ENCODE measurements at places on chromosomes 2 and 18.

GRCh38 chr2:236855176-236855865, 230.4 kb upstream of the COPS8 start:
- no peak for DNase-seq

GRCh38 chr2:64140665-64141200, 3.5 kb downstream of the PELI1 start:
- no peak for DNase-seq

GRCh38 chr2:97979904-97980303, 15.8 kb downstream of the TMEM131 start:
- DNase-seq = no peak

DNA sequence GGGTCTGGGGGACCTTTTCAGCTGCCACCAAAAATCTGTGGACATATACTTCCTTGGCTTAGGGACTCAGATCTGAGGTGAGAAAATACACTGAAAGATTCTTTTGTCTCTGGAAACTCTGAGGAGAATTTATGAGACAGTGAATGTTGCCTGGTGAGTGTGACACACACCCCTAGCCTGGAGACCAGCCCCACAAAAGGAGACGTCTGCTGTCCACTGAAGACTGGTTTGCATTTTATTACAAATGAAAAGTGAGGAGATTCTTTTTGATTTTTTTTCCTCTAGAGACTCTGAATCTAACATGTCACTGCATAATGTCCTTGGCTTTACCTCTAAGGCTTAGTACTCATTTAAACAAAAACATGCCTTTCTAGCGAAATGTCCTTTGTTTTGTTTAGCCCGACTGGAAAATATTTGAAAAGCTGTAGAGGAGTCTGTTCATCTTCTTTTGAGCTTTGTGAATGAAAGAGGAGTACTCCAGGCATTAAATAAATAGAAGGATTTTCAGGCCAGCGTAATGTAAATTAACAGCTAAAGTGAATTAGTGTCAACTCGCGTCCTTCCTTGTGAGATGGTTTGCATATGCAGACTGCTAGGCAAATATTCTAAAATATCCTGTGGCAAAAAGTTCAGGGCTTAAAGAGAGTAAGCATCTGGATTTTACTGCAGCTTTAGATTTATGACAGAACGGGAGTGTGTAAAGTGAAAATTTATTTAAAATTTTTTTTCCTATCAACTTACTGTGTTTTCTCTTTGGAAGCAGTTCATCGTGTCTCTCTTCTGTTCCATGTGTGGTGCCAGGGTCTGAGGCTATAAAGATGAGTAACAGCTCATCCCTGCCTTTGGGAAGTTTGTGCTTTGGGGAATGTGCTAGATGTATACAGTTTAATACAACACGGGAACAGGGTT, 125.4 kb downstream of the VWA3B start:
- no peak for DNase-seq

- DNase-seq = no peak
These were observed 22.8 kb upstream of the ASB18 start for GRCh38 chr2:236286873-236287545.

- DNase-seq = no peak
These were observed 51.4 kb downstream of the TRIB2 start for GRCh38 chr2:12767996-12768624.

GRCh38 chr2:6353669-6354068, 512.0 kb downstream of the CMPK2 start:
- no peak for DNase-seq

- no peak for DNase-seq
These were observed 39.8 kb upstream of the TMEM163 start for GRCh38 chr2:134758633-134759032.

DNA sequence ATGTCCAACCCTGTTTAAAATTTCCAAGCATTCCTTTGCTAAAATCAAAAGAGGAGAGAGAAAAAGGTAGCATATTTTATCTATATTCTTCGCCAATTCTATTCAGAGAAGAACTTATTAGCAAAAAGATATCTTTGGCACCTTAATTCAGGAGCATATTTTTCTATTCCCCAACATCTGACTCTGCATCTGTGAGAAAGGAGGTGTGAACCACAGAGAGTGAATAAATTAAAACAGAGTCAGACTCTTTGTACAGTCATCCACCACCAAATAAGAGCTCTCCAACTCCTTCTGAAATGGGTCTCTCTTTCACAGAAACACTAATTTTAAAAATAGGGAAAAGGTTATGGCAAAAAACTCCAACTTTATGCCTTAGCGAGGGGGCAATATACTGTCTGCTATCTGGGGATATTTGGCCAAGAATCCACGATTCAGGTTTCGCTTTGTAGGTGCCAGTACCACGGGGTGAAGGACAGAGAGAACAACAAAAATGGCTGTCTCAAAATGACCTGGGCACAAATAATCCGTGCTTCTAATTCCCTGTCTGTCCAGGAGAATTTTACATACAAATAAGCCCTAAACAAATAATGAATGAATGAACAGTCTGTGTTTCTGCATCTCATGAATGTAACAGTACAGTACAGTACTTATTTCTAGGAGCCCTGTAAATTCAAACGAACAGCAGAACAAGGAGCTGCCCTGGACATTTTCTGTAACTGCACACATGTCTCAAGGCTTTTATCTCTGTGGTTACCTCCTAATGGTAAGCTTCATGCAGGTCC, 43.4 kb downstream of the EPB41L3 start:
- DNase-seq = no peak

GRCh38 chr2:238728330-238729260, 119.3 kb upstream of the TWIST2 start:
- DNase-seq = no peak

DNA sequence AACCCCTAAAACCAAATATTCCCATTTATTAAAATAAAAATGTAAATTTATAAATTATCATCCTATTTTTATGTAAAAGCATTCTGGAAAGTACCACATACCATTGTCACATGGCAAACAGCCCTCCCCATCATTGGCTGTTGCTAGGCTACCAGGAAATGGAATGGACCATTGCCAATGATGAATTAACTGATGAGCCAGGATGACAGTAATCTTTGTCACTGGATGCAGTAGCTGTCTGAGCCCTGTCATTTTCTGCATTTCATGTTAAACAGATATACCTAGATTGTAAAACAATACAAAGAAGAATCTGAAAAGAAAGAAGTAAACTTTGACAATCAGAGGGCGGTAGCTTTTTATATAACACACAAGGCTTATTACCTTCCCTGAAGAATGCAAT, 641.4 kb downstream of the BCL11A start:
- DNase-seq = no peak
